Activated naive CD4-positive, alpha-beta T cell treated with Interleukin-2 at 50 U/mL for 16 hours (primary cell): ENCODE measurements at places on chromosomes 2 and 18.

DNA sequence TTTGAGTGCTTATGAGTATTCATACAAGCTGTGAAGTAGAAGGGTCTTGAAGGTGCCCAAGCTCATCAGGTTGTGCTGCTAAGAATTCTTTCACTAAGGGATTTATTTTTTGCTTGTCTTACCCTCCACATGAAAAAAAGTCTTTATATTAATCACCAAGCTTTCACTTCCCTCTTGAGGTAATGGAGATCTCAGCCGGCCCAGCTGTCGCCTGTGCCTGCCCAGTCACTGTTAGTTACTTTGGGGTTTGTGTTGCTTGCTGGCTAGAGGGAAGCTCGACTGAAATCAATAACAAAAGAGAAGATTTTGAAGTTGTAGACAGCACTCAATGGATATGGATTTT, 21.9 kb downstream of the MC2R start:
- DNase-seq = no peak

DNA sequence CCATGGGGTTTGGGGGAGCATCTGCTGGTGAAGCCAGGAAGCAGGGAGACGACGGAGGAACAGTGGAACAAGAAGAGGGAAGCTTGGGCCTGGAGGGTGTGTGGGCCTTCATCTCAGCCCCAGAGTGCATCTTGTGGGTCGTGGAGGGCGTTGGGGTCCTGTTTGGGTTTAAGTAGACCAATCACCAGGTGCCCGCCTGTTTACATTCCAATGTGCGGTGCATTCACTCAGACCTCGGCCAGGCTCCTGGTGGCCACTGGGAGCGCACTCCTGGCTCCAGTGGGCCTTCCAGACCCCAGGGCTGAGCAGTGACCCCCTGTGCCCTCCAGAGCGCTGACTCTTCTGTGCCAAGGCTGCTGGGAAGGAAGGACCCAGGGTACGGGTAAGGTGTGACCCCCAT, 293.7 kb downstream of the NDUFA10 start:
- DNase-seq = no peak

- DNase-seq = no peak
These were observed 84.6 kb downstream of the SMAD7 start for GRCh38 chr18:48866028-48866733.

DNA sequence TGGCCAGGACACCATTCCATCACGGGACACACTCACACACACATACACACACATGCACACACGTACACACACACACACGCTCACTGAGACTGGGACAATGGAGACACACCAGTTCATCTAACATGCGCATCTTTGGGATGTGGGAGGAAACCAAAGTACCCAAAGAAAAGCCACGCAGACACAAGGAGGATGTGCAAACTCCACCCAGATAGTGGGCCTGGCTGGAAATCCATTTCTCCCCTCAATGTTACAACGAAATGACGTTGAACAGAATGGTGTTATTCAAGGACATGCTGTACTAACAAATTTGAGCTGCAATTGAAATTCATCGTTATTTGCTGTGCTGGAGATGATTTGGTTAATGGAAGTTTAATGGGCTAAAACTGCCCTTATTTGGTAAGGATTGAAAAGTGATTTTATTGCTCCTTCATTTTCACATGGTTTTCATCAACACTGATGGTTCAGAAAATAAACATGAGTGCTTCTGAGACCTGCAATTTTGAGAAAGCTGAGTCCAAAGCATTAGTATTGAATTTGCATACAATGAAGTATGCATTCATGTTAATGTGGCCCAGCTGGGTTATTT, 110.0 kb downstream of the KCNE4 start:
- no peak for DNase-seq

- DNase-seq = no peak
These were observed 107.4 kb downstream of the NOL4 start for GRCh38 chr18:34117319-34117718.

DNA sequence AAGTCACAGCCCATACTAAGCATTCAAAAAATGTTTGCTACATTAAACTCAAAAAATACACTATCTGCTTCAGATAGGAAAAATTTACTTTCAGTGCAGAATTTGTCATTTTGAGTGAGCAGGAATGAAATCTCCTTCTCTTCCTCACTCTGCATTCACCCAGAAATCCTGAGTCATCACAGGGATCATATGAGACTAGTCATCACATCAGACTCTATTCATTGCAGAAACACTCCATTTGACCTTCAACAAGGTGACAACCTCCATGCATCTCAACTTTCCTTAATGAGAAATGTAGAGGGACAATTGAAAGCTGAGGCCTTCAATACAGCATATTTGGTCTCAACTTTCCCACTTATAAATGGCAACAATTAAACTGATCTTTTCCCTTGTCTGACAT, 130.4 kb upstream of the CYP26B1 start:
- no peak for DNase-seq

- DNase-seq = no peak
These were observed 1.5 kb downstream of the EPB41L5 start for GRCh38 chr2:120014226-120014980.

- DNase-seq = no peak
These were observed 490.6 kb downstream of the THSD7B start for GRCh38 chr2:137255990-137256389.

DNA sequence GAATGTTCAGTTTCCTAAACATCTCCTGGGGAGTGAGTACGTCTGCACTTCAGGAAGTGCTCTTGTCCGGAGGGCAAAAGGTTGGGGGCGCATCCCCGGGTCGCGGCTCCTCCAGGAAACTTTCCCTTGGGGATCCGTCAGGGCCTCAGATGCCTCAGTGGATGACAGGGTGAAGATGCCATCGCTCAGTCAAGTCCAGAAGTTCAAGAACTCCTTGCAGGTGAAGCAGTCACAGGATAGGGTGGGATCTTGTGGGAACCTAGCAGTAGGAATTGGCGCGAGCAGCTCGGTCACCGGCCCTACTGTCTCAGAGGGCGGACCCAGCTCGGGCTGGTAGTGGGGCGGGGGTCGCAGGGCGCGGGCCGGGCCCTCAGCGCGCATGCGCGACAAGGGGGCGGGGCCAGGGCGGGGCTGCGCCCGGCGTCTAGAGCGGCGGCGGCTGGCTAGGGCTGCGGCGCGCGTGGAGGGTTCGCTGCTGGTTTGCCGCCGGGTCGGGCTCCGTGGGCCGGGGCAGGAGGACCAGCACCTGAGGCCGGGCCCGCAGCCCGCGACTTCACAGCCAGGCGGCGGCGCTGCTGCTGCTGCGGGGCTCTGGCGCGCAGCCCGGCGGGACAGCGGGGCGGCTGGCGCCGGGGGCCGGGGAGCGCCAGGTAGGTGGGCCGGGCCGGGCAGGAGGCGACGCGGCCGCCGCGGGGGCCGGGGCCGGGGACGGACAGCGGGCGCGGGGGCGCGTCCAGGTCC, at the start of gene INPP4A:
INPP4A (plus strand) TSS at position 423 of the 741 bp plus-strand sequence. CDS start 75,191 bp downstream, outside the sequence.
- DNase-seq = peak; percentile 81

DNA sequence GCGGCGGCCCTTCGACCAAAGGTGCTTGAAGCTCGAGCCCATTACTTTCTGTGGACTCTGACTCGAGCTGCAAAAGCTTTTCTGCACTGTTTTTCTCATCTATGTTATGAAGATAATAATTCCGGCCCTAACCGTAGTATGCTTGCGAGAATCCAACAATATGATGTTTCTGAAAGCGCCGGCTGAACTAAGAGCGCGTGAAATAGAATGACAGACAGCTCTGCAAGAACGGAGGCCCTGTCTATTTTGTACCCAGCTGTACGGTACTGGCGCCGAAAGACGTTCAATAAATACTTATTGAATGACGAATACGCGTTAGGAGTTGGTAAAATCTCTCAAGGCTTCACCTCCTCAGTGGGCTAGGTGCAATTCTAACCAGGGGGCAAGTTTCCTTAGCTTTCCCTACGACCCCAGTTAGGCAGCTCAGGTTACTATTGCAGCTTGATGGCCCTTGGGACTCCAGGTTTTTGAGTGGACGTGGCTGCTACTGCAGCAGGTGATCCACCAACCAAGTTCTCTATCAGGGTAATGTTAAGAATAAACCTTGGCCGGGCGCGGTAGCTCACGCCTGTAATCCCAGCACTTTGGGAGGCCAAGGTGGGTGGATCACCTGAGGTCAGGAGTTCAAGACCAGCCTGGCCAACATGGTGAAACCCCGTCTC, 570 bp downstream of the SCRN3 start:
- DNase-seq = no peak

DNA sequence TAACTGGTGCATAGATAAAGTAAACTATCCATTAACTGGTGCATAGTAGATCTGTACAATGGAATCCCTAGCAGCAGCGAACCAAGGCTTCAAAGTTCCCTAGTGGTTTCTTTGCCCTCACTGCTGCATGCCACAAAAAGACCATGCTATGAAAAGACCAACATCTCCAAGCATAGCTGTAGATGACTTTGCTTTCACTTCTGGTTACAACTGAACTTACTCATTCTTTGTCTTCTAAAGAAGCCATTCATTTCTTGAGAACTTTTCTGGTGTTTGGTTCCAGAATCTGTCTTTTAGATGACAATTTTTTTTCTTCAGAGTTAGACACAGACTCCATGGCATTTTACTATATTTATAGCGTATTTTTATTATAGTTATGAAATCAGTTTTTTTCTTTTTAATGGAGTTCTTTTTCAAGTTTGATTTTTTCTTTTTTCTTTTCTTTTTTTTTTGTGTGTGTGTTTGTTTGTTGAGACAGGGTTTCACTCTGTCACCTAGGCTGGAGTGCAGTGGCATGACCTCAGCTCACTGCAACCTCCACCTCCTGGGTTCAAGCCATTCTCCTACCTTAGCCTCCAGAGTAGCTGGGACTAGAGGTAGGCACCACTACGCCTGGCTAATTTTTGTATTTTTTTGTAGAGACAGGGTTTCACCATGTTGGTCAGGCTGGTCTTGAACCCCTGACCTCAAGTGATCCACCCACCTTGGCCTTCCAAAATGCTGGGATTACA, 63.6 kb downstream of the SLC35F5 start:
- DNase-seq = peak; percentile 32

- peak; percentile 9 for DNase-seq
These were observed 80.8 kb upstream of the WIPF1 start for GRCh38 chr2:174678395-174678794.

DNA sequence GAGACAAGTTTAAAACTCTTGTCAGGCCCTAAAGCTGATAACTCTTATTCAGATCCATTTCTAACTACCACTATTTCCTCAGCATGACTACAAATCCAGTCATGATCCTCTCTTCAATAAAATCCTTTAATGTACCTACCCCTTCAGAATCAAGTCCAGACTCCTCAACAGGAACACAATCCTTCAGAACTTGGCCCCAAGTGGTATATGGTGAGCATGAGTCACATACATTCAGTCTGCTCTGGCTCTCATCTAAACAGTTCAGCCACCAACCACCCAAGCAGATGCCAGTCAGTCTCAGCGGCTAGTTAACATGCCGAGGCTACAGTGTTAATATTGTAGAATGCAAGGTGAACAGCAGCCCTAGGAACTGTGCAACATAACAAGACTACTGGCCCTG, 9.7 kb downstream of the LMAN2L start:
- no peak for DNase-seq

DNA sequence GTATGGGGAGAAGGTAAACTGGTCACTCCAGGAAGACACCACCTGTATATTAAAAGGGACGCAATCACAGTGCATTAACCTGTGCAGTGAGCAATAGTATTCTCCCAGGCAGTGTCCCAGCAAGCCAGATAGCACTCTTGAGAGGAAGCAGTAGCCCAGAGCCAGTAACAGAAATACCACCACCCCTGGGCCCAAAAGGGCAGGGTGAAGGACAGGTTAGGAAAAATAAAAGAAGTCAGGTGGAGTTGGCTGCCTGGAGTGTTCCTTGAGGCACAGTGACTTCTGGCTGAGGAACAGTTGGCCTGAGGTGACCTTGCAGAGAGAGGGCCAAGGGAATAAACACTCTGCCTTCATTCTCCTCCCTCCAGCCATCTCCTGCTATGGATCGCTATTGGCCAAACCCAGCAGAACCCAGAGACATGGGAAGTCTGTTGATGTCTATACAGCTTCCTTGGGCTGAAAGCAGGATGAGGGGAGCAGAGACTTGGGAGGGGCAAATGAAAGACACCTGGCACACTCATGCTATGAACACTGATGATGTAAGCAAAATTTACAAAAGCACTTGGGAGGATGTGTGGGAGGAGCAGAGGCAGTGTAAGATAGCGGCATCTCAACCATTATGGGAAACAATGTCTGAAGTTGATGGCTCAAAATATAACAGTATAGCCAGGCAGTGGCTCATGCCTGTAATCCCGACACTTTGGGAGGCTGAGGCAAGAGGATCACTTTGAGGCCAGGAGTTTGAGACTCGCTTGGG, 7.5 kb downstream of the C18orf32 start:
- no peak for DNase-seq

DNA sequence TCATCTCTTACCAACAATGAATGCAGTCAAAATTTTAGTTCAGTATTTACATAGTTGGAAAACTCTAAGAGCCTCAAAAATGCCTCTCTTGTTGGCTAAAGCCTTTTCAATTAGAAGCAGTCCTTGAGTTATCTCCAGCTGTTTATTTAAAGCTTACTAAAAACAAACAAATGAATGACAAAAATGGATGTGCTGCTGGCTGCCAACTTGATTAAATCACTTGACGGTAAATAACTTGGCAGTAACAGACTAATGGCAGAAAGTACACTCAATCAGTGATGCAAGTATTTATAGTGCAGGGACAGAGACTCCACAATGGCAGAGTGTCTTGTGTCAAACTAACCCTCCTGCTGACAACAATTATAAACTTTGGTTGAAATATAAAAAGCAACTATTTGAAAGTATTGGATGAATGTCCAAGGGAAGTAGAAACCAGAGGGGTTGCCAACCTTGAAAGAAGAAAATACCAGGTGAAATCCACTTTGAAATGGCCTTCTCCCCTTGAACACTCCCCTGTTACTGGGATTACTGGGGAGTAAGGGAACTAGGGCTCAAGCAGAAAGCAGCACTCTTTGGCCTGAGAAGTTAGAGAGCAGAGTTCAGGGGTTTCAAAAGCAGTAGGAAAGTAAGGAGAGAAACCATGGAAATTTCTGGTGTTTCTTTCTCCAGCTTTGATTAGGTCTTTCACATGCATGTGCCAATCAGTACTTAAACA, 245.2 kb upstream of the SPHKAP start:
- DNase-seq = no peak

DNA sequence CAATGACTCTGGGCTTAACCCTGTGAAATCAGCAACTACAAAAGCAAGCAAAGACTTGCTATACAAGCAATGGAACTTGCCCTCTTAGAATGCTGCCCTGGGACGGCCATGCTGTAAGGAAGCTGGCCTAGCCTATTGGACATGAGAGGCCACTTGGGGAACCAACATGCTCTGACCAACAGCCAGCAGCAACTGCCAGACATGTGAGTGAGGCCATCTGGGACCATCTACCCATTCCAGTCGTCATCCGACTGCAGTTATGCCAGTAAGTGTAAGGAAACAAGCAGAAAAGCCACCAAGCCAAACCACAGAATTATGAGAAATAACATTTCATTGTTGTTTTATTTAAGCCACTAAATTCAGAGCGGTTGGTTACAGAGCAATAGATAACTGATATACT, 40.9 kb downstream of the CLASP1 start:
- no peak for DNase-seq

DNA sequence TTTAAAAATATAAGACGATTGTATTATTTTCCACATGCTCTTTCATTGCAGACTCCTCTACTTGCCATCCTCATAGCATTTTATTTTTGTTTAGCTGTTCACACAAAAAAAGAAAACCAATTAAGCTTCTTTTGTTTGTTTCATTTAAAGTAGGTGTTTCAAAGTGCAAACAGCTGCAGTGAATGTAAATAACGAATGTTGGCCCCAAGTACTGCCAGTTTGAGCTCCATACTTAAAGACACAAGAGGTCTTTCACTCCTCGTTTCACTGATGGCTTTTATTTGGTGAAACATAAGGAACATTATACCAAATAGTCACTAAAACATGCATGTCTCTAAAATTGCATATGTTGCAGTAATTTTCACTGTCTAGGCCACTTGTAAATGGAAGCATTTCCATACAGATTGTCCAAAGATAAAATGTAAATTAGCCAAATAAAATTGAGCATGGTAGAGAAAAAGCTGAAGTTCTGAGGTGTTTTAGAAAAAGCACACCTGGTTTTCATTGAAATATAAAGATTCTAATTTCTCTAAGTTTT, 253.4 kb downstream of the TMX3 start:
- DNase-seq = no peak
